ENCODE measurements at places on chromosomes 13 and 19.
A peak's percentile ranks its signal among the peaks of the same experiment; 100 is the strongest.

- DNase-seq = peak; percentile 87
Observed at GRCh38 chr19:51809787-51810186, 14.8 kb downstream of the FPR3 start.

DNA sequence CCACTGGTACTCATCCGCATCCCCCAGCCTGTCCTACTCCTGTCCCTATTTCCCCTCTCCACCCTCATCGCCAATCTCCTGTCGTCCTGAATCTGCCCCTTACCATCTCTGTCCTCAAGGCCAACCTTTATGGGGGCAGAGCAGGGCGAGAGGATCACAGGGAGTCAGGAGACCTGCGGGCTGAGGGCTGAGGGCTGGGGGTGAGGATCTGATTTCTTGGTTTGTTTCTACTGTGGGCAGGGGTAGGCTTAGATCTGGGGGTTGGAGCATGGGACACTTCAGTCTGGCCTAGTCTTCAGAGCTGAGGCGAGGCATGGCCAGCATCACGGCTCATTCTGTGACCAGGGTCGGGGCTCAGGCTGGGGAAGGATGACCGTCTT is 16.5 kb upstream of the ERCC1 start:
- no peak for DNase-seq

- DNase-seq = peak; percentile 76
Observed at GRCh38 chr13:51804295-51805172, 571 bp upstream of the DHRS12 start.

- DNase-seq = no peak
Observed at GRCh38 chr13:52845766-52846566, 2.5 kb downstream of the PCDH8 start.

DNA sequence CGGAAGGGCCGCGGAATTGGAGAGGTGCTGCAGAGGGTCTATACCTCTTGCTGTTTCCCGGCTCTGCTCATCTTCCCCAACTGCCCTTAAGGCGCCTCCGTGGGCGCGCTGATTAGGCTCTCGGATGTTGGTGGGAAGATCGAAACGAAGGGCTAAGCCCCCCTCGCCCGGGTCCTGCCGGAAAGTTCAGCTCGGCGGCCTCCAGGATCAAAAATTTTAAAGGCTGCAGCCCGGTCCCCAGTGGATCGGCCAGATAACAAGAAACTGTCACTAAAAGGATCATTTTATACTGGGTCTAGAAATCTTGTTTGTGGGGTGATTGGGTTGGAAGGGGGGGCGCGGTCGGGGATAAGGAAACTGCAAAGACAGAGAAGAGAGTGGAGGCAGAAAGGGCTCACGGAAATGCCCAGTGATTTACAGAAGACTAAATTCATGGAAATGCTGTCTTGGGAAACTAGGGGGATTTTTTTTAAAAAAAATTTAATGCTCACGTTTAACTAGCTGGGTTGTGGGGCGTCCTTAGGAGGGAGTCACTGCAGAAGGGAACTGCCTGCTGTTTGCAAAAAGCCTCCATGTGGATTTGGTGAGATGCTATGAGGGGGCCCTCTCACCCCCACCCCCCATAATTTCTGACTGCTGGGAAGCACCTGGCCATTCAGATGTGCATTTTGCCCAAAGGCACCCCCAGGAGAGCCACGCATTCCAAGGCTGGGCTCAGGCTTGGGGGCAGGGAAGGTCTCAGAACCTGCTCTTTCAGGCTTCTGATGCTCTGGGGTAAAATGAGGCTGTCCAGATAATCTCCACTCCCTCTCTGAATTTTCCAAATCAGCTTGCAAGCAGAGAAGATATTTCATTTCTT is 7.7 kb downstream of the CDX2 start:
- peak; percentile 41 for DNase-seq

- no peak for DNase-seq
Observed at GRCh38 chr19:29858621-29859020, 46.8 kb downstream of the CCNE1 start.

GRCh38 chr19:14575428-14575980 is 3.6 kb upstream of the NDUFB7 start:
- no peak for DNase-seq

DNA sequence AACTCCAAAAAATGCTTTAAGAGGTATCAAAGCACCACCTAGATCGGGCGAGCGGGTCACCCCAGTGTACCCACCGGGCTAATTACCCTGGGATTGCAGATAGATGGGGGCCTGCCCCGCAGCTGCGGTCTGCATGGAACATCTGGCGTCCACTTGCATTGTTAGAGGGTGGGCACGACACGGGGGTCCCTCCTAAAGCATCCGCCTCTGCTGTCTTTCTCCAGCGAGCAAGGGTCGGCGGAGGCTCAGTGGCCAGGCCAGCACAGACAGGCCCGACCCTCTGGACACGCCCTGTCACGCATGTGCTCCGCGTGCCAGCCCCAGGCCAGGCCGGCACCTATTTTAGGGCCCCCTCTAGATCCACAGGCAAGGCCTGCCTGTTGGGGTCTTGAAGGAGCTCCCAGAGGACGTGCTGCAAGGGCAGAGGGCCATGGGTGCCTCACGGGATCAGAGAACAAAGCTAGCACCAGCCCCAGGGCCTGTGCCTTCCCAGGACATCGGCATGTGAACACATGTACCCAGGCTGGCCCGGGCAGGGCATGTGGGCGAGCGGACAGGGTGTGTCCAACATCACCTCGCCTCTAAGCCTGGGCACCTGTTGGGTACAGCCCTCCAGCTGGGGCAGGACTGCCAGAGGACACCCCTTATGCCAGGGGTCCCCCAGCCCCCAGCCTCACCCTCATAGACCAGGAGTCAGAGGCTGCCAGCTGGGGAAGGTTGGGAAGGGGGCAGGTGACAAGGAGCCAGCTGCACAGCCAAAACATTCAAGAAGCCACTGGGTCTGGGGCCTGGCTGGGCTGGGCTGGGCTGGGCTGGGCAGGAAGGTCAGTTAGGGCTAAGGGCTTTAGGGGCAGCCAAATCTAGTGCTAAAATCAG is 35.6 kb upstream of the NANOS3 start:
- peak; percentile 58 for DNase-seq

DNA sequence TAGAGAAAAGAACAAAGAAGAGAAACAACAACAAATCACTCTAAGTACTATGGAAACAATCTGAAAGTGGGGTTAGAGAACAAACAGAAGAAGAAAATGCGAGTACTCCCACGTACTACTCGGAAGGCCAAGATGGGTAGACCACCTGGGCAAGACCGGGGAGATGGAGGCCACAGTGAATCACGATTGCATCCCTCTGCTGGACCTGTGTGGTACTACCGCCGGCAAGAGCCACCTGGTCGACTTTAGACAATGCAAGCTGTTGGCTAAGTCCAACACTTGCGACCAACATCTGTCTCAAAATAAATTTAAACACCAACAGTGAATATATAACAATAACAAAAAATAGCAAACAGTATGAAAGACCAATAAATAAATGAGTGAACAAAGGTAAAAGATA is 45.5 kb upstream of the ZNF91 start:
- DNase-seq = no peak

DNA sequence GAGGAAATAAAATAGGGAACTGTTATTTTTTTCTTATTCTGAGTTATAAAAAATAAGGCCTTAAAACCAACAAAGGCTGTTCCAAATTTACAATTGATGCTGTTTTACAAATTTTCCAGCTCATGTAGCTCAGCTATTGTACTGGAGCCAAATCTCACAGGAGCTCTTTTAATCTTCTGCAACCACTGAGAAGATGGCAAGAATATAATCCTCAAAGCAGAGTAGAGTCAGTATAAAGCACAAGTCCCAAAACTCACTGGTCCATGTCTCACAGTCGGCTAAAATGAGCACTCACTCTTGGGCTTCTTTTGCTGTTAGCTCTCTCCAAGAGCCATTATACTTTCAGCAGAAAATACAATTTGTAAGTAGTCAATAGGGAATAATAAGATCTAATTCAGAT is 1074.4 kb upstream of the PRR20A start:
- DNase-seq = no peak
